ENCODE measurements at places on chromosomes 16 and 17.
A peak's percentile ranks its signal among the peaks of the same experiment; 100 is the strongest.

- DNase-seq, result no peak
Measured at GRCh38 chr16:15616475-15617165, 26.3 kb downstream of the MARF1 start.

DNA sequence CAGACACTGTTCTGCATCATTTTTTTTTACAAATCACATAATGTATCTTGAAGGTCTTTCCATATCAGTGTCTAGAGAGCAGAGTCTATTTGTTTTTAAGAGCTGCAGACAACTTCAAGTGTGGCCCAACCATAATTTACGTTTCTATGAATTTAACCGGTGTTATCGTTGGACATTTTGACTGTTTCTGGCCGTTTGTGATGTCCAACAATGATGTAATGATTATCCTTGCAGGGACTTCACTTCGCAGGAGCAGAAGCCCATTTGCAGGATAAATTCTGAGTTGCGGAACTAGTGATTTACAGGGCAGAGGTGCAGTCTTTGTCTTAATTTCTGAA is 26.9 kb upstream of the HLF start:
- DNase-seq, result no peak

- DNase-seq, result peak; percentile 1
Measured at GRCh38 chr16:57982385-57982784, 11.5 kb upstream of the CNGB1 start.

DNA sequence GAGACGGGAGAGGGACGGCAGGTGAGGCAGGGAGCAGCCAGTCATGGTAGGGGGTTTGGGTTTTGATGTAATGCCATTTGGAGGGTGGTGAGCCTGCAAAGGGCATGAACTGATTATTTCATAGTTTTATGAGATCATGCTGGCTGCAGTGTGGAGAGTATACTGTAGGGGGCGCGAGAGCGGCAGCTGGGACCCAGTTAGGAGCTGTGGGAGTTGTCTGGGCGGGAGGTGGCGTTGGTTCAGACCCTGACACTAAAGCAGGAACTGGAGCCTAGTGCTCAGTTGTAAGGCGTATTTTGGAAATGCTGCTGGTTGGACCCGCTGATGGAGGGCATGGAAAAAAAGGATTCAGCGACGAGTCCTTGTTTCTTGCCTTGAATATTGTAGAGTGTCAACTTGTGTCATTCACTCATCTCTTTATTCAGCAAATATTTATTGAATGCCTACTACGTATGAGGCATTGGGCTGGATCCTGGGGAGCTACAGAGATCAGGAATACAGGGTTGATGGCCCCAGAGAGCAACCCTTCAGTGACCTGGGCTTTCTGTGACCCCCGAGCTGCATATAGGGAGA is 23.7 kb upstream of the KDM8 start:
- peak; percentile 91 for DNase-seq

Measured in body of pancreas (tissue), 4 donors.